ENCODE measurements at places on chromosomes 13 and 19.
A peak's percentile ranks its signal among the peaks of the same experiment; 100 is the strongest.

DNA sequence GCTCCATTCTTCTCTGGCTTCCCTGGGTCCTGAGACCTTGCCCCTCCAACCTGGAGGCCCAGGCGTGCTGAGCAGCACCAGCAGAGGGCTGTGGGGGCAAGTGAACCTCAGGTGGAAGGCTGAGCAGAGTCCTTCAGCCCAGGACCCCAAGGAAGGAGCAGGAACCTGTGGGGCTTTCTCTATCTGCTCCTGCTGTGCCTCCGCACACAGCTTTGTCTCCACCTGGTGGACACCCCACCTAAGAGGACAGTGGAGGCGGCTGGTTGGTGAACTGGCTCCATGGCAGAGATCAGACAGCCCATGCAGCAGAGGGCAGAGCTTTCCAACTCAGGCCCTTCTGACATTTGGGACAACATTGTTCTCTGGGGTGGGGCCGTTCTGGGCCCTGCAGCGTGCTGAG is 19.7 kb downstream of the ZFR2 start:
- DNase-seq: peak; percentile 34

GRCh38 chr13:61094865-61095264 is 320.8 kb downstream of the PCDH20 start:
- DNase-seq: no peak

GRCh38 chr13:39379667-39380655 is 223.0 kb downstream of the LHFPL6 start:
- no peak for DNase-seq

GRCh38 chr13:91245288-91245687 is 102.2 kb upstream of the MIR17HG start:
- no peak for DNase-seq

- peak; percentile 46 for DNase-seq
Measured at GRCh38 chr19:47707135-47707925, 5.9 kb upstream of the EHD2 start.

DNA sequence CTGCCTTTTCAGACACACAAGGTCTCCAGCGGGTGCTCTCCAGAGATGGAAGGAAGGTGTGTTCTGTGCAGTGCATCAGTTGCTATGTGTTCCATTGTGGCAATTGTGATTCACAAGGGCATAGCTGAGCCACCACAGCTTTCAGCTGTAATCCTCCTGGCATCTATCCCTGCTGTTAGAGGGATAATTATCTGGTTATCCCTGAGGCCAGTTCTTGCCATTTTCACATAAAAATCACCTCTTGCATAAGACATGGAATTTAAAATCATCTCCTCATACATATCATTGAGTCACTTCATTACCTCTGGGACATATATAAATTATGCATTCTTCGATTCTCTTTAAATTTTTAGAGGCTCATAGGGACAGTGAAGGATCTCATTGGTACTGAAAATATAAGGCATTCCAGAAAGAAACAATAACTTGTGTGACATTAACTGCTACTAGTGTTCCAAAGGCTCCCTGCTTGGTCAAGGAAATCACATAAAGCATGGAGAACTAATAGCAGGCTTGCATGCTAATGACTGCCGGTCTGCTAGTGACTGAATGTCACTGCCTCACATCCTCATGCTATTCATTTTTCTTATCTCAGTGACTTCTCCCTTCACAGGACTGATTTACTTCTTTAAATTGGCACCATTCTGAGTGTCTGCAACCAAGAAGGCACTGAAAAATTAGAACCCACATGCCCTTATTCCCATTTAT is 214.0 kb downstream of the ENOX1 start:
- no peak for DNase-seq

DNA sequence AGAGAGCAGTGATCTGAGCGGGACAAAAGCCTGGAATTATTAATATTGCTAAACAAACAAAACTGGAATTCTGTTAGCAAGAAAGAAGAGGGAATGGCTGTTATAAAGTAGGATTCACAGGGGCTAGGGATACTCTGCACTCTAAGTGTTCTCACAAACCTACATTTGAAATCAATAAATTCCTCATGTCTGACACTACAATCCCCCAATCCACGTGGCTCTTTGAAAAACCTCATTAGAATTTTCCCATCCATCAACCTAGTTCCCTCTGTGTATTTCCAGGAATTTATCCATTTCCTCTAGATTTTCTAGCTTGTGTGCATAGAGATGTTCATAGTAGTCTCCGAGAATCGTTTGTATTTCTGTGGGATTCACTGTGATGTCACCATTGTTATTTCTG is 307.5 kb downstream of the RBM26 start:
- no peak for DNase-seq

GRCh38 chr19:39916851-39917396 is 17.5 kb downstream of the FCGBP start:
- no peak for DNase-seq

DNA sequence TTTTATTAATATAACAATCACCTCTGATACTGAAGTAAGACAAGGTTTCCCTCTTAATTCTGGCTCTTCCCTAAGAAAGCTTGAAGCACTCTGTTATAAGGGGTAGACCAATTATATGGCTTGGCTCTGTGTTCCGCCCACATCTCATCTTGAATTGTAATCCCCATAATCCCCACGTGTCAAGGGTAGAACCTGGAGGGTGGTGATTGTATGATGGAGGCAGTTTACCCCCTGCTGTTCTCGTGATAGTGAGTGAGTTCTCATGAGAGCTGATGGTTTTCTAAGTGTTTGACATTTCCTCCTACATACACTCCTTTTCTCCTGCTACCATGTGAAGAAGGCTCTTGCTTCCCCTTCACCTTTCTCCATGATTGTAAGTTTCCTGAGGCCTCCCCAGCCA is 363.8 kb upstream of the PCDH20 start:
- DNase-seq: no peak

- DNase-seq: no peak
Measured at GRCh38 chr19:47433121-47433520, 13.8 kb upstream of the MEIS3 start.

- DNase-seq: no peak
Measured at GRCh38 chr13:79455331-79455730, 25.6 kb upstream of the NDFIP2 start.

DNA sequence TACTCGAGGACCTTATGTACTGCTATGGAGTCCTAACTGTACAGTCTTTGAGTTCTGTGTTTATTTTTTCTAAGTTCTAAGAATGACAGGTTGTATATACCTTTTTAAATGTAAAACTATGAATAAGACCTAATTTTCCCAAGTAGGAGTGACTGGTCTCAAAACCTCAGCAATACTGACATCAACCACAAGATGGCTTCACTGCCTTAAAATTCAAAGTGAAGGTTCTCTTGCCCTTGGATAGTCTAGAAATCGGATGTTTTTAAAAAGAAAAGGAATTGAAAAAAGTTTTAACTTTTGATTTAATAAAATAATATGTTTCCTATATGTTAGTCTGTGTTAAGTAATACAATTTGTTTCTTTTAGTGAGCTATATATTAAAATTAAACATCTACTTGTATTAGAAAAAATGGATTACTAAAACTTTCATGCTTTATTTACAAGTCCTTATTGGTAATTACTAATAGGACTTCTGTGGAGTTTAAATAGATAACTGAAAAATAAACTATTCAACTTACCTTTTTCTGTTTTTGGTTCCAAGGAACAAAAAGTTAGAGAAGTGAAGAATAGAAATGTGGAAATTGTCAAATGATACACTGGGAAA is 52.0 kb downstream of the TDRD3 start:
- DNase-seq: no peak

GRCh38 chr13:37647031-37647650 is 48.6 kb upstream of the POSTN start:
- DNase-seq: no peak

DNA sequence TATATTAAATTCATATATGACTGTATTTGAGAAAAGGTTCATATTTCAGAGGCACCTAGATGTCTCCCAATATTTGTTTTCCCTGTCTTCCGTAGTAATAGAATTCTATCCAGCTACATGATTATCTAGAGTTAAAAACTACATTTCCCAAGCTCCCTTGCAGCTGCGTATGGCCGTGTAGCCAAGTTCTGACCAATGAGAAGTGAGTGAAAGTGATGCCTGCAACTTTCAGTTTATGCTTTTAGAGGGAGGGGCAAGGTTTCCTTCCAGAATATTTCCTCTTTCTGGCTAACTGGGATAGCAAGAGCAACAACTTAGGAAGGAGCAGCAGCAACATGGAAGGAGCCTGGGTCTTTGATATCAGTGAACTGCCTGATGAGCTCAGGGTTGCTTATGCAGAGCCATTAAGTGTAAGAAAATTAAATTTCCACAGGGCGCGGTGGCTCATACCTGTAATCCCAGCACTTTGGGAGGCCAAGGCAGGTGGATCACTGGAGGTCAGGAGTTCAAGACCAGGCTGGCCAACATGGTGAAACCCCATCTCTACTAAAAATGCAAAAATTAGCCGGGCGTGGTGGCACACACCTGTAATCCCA is 23.2 kb upstream of the CYP2A13 start:
- DNase-seq: no peak

DNA sequence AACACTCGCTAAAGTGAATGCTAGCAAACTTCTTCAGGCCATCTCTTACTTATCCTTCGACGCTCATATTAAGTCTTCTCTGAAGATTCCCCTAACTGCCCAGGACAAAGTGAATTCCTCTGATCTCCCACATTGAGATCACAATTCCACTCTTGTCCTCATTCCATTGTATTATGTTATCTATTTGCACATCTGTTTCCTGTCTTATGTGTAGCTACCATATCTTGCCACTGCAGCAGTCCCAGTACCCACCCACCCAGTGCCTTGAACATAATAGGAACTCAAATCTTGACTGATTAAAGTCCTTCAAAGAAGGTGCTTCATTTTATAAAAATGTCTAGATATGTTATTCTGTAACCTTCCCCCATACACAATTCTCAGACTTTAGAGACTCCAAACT is 702.3 kb downstream of the DIAPH3 start:
- no peak for DNase-seq

GRCh38 chr13:41061914-41062837 is 867 bp downstream of the WBP4 start:
- DNase-seq: no peak

DNA sequence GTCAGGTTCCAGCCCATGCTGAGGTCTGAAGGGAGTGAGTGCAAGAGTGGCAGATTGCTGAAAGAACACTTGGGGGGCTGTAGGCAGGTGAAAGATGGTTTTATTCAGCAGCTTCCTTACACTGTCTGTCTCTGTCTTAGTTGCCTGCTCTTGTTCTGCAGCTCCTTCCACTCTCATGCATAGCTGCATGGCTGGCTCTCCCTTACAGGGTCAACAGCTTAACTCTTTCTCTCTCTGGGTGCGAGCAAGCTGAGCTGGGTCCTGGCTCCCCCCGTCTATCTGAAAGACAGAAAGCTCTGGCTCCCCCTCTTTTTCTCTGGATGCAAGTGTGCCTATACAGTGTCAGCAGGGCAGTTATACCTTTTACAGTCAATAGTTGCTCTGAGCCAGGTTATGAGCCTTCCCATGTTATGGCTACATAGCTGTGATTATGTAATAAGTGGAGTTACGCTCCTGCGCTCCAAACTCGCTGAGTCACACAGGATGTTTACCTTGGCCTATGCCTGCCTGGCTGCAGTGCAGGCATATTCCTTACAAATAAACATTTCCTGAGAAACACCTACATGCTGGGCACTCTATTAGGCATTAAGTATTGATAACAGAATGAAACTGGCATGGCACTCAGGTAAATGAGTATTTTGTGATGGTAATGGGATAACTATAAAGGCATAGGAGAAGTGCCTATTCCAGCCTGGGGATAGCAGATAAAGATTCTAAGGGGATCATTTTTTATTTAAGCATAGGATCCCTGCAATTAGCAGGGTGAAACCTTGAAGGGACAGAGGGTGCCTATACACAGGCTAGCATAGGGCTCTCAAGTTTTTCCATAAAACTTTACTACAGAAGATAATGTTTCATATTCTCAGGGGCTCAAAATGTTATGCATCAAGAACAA is 826.9 kb upstream of the PCDH9 start:
- DNase-seq: no peak

GRCh38 chr13:110683203-110683883 is 22.6 kb downstream of the CARS2 start:
- DNase-seq: no peak

- DNase-seq: no peak
Measured at GRCh38 chr19:35303357-35303915, 11.5 kb downstream of the MAG start.

DNA sequence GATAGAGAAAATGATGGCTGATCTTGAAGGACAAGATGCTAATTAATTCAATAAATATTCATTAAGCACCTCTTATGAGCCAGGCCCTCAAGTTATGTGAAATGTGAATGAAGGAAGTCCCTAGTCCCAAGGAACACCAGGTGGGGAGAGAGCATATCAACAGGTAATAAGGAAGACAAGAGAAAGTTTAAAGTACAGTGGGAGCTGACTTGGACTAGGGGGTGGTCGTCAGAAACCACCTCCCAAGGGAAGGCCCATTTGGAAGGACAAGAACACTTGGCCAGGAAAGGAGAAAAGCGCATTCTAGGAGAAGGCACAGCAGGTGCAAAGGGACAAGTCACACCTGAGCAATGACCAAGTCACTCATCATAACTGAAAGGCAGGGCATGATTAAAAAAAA is 72.7 kb downstream of the DOCK9 start:
- DNase-seq: no peak

DNA sequence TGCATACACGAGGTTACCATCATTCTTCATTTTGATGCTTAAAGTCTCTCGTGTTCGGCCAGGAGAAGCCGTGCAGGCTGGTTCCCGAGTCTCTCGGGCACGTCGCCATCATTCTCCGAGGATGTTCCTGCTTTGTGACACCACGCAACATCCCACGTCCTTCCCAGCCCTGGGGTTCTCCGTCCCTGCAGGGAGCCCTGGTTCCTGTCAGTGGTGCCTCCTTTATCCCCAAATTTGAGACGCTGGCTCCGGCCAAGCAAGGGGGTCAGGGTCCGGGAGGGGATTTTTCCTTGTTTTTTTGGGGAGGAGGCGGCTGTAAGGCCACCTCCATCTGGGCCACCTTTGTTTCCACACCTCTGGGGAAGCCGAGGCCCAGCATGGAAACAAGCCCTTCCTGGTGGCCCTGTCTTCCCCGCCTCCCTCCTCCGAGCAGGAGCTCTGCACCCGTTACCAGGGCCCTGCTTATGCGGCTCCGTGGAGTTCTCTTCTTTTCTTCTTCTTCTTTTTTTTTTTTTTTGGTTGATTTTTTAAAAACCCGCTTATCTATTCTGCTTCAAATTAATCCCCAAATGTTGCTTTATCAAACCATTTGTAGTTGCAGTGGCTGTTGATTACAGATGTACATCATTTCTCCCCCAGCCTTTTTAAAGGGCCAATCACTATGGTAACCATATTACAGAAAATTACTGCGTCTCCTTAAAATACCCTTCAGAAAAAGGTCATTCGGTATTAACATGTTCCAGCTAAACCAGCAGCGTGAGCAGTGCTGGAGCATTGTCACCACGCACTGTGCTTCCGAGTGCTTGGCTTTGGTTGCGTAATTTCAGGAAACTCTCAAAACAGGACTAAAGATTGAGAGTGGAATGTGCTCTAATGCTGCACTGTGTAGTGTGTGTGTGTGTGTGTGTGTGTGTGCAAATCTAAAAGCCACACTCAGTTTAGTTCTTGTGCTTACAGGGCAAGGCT is 50.4 kb downstream of the TEX29 start:
- no peak for DNase-seq
